HFF-Myc (cell line): ENCODE measurements at places on chromosomes 3 and 15.

DNA sequence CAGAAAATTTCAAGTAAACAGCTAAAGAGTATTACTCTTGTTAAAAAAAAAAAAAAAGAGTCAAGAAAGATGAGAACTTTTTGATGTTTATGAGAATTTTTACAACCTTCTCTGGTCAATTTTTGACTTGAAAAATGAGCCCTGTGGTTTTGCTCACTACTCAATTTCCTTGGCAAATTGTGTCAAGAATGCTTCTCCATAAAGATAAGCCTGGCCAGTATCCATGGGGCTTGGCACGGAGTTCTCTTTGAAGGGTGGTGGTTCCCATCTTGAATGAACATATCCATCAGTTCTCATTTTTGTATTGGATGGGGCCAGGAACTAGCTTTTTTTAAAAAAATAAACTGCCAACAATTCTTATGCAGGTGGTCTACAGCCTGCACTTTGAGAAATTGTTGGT is 179.9 kb downstream of the RYR3 start:
- DNase-seq = no peak

GRCh38 chr3:43764471-43764870 is 73.7 kb downstream of the ABHD5 start:
- no peak for DNase-seq

DNA sequence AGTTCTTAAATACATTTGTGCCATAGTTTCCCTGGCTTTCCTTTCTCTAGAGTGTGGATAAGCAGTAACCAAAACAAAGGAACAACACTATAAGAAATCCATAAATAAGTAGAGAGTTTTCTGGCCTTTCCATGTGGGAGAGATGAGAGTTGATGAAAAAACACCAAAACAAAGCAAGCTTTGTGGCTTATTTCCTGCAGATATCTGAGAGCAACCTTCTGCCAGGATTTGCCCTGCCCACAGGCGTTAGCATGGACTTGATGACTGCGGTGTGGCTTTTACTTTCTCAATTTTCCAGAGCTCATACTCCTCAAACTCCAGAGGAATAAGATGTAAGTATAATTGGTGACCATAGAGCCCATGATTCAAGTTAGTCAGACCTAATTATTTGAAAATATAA is 194.9 kb downstream of the RAP2B start:
- DNase-seq = no peak

GRCh38 chr3:193945143-193945542 is 190.8 kb upstream of the HES1 start:
- DNase-seq = no peak

DNA sequence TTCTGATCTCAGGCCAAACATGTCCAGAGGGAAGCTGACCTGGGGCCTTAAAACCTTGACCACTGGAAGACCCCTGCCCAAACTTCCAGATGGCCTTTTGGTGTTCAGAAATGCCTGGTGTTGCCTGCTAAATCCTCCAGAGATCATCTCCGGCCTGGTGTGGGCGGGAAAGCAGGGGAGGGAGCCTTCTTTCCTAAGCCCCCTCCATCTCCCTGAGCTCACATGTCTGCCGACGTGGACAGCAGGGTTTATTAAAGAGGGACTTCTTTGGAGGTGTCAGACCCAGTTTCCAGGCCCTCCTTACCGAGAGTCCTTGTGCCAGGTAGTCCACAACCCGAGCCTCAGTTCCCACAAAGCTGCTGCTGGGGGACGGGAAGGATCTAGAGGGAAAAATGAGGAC is 55.9 kb upstream of the SLC6A1 start:
- DNase-seq = no peak

GRCh38 chr3:171157286-171157685 is 130.8 kb upstream of the SLC2A2 start:
- DNase-seq = no peak

GRCh38 chr3:29486096-29486495 is 205.2 kb downstream of the RBMS3 start:
- DNase-seq = no peak

GRCh38 chr15:25695875-25696760 is 167.0 kb downstream of the ATP10A start:
- DNase-seq = no peak

DNA sequence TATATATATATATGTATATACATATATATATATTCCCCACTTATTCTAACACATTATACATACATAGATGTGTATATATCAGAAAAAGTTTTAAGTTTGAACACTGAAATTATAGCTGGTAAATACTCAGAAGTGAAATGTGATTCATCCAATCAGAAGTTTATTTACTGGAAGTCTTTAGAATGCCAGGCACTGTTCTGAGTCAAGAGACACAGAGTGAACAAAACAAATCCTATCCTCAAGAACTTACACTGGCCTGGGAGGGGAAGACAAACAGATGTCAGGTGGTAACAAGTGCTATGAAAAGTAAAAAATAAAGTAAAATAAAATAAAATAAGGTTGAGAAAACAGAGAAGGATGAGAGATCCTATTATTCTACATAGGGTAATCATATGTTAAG is 13.4 kb downstream of the DHX36 start:
- DNase-seq = no peak

- DNase-seq = no peak
Measured at GRCh38 chr15:84818261-84819131, 1.3 kb downstream of the ALPK3 start.

DNA sequence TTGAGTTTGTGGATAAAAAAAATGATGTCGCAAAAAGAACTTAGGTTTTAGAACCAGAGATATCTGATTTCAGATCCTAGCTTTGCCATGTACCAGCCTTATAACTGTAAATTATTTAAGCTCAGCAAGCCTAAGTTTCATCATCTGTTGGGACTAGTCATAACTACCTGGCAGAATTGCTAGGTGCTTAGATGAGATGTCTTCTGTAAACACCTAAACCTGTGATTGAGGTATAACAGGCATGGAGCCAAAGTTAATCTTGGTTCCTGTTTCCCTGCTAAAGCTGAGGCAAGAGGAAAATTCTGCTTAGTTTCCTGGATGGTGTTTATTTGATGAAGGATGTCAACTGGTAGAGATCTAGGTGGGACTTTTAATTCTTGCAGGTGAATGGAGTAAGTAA is 331.3 kb upstream of the RBMS3 start:
- no peak for DNase-seq

- DNase-seq = no peak
Measured at GRCh38 chr3:151228666-151229040, 25.6 kb upstream of the GPR171 start.

- DNase-seq = no peak
Measured at GRCh38 chr3:20326541-20326940, 140.5 kb upstream of the SGO1 start.

DNA sequence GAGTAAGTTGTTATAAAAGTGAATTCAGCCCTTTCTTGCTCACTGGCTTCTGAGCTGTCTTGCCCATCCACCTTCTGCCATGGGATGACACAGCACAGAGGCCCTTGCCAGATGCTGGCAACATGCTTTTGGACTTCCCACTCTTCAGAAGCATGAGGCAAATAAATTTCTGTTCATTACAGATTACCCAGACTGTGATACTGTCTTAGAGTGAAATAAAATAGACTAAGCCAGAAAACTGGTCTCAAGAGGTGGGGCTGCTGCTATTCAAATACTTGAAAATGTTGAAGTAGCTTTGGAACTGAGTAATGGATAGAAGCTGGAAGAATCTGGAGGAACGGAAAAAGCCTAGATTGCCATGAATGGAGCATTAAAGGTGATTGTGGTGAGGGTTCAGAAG is 170.4 kb downstream of the ZMAT3 start:
- DNase-seq = no peak

DNA sequence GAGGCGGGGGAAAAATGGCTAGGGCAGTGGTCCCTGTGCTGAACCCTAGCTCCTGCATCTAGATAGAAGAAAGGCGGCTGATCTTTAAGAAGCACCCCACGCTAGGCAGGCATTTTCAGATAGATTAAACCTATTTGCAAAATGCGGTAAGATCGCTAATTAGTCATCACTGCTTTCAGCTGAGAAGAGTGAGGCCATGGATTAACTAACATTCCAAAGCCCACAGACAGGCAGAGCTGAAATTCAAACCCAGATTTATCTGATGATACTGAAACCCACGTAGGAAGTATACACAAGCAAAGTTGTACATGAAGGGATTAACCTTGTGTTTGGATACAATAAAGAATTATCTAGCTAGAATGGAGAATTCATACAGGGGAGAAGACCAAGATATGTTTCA is 4.8 kb downstream of the ADPGK start:
- DNase-seq = no peak

GRCh38 chr3:17298038-17298437 is 413.3 kb downstream of the PLCL2 start:
- no peak for DNase-seq

GRCh38 chr3:87375231-87375682 is 98.9 kb upstream of the POU1F1 start:
- DNase-seq = no peak

GRCh38 chr15:50140983-50141382 is 21.9 kb upstream of the ATP8B4 start:
- DNase-seq = no peak

DNA sequence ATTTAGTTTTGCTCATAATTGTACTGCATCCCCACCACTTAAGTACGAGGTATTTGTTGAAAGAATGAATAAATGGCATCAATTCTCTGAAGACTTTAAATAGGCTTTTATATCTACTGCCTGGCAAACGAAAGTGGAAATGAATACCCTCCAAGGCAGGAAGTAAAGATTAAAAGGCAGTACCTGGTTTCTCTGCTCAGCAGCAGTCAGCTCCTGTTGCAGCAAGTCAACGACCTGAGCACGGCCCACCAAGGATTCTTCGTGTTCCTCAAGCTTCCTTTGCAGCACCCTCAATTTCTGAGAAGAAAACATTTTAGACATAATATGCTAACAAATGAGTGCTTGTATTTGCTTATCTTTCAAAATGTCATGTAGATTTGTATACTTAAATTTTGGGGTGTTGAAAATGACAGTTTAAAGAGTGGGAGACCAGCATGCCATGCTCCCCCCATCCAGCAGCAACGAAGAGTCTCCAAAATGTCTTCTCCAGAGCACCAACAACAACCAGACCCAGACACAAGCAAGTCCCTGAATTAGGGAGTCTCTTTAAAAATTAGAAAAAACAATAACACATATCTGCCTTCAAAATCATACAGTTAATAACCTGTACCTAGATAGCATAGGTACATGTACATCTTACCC is 31.2 kb downstream of the GOLGB1 start:
- DNase-seq = no peak

DNA sequence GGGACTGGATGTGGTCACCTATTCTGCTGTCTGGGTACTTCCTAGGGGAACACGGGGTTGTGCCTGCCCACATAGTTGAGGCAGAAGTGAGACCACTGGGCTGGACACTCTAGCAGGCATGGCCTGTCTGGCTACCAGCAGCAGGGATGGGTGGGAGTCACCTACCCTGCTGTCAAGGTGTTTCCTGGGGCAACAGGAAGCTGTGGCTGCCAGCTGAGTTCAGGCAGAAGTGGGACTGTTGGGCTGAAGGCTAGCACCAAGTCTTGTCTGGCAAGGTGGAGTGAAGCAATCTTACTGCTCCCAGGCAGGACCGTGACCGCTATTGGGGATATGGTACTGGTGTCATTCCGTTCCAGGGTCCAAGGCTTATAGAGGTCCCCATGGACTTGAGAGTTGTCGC is 20.3 kb upstream of the ZDHHC23 start:
- DNase-seq = no peak

GRCh38 chr3:135981701-135982403 is 16.3 kb downstream of the PPP2R3A start:
- DNase-seq = no peak

DNA sequence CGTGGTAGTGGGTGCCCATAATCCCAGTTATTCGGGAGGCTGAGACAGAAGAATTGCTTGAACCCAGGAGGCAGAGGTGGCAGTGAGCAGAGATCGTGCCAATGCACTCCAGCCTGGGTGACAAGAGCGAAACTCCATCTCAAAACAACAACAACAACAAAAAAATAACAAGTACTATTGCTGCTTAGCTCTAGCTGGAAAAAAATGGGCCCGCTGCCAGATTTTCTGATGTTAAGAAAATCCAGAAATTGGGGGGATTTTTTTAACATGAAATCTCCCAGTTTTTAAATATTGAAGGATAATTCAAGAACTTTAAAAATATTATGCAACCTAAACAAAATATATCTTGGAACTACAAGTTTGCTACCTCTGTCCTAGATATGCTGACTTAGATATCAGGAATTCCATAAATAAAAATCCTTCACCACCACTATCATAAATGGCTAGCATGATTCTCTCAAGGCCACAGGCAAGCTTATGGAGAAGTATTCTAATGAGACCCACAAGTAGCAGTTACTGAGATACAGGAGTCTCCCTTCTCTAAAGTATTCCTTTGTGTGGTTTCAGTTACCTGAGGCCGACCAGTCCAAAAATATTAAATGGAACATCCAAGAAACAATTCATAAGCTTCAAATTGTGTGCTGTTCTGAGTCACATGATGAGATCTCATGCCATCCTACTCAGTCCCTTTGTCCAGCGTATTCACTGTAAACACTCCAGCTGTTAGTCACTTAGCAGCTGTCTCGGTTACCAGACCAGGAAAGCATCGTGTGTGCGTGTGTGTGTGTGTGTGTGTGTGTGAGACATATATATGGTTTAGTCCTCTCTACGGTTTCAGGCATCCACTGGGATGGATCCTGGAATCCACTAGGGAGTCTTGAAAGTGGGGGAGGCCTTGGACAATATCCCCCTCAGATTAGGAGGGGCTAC is 277.2 kb downstream of the TBL1XR1 start:
- DNase-seq = peak; percentile 6

GRCh38 chr3:163056874-163057497 is 1560.4 kb downstream of the OTOL1 start:
- peak; percentile 21 for DNase-seq

- DNase-seq = peak; percentile 57
Measured at GRCh38 chr15:41940441-41940857, 31.9 kb downstream of the EHD4 start.

- no peak for DNase-seq
Measured at GRCh38 chr15:39823634-39824033, 41.0 kb upstream of the FSIP1 start.

DNA sequence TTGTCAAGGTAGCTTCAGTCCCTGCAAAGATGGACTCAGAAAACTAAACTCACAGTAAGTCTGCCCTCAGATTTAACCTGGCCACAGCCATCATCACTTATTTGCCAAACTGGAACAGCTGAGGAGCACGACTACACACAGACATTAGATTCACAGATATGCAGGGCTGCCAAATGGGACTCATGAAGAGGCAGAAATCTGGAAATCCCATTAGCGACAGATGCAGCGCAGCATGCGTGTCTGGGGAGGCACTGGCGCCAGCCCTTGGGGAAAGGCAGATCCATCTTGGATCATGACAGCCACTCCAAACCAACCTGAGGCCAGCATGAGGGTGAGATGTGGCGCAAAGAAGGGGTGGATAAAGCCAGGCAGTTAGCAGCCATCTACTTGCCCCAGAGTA is 160.7 kb upstream of the TSC22D2 start:
- no peak for DNase-seq
